ENCODE measurements at places on chromosomes 12 and 14. TPM values are rescaled to one million over a fixed set of nuclear protein-coding genes. Genes with fewer than 3 reads are reported as not detected.

DNA sequence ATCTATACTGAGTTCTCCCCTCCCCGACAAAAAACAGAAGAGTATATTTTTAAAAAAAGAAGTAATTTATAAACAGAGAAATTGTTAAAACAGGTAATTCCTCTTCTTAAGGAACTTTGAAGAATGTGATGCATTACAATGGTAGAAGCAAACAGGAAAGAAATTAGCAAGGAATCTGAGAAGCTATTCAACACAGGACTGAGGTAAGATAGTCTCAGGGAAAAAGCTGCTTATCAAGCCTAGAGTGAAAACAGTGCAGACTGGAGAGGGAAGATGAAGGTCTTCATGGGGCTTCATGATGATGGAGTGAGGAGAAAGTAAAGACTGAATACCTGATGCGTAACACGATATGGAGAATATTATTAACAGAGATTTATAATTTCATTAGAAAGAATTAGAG lies 880.0 kb downstream of the SLC16A7 start:
- DNase-seq, result no peak

DNA sequence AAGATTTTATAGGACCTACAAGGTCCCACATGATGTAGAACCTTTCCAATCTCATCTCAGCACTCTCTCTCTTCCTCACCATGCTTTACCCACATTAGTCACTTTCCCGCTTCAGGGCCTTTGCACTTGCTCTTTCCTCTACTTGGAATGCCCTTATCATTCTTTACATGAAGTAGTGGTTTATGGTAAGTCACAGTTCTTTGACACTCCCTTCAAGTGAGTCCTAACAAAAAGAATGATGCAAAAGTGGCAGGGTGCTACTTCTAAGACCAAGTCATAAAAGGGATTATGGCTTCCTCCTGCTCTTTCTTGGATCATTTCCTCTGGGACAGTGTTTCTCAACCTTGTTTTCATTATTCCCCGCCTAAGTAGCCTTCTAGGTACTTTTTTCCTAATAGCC lies 13.1 kb downstream of the TMBIM4 start:
- DNase-seq, result no peak

GRCh38 chr14:93903342-93904184 lies 23.6 kb upstream of the FAM181A start:
- no peak for DNase-seq

CHURC1 gene
- total RNA-seq, result 91.1 TPM

DNA sequence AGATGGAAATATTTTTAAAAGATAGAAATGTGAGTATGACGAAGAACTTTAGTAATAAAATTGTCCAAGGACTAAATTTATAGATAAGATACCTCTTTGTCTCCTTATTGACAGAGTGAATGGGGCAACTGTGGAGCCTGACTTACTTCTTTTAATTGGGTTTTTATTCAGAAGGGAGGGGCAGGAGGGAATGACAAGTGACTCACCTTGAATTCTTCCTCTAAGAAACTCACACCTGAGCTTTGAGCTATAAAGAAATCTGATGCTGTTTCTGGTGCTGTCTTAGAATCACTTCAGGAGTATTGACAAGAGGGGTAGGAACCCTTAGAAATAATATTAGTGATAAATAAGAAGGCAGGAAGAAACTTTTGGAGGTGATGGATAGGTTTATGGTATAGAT lies 951 bp downstream of the NR1H4 start:
- DNase-seq, result no peak
